ENCODE measurements at places on chromosomes 12 and 14.
A peak's percentile ranks its signal among the peaks of the same experiment; 100 is the strongest.

- no peak for DNase-seq
These were observed 309.3 kb downstream of the MED13L start for GRCh38 chr12:115968211-115968610.

DNA sequence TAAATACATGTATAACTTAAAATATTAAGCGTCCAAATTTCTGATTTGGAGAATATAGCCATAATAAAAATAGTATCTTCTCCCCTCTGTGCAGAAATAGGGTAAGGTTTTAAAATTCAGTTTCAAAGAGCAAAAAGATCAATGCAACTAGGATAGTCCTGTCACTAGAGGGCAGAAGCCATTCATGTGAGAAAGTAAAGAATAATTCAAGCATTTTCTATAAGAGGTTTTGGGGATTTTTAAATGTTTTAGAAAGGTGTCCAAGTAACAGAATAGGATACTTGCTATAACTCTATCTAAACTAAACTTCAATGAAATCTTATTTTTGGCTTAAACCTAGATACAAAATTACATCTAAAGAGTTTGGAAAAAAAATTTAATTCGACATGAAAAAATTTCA, 50.3 kb downstream of the ADAMTS20 start:
- peak; percentile 44 for DNase-seq

GRCh38 chr14:72755766-72756165, 138.1 kb downstream of the DPF3 start:
- DNase-seq: peak; percentile 17

- DNase-seq: no peak
These were observed 307.2 kb downstream of the CACNA1C start for GRCh38 chr12:2359725-2360629.

DNA sequence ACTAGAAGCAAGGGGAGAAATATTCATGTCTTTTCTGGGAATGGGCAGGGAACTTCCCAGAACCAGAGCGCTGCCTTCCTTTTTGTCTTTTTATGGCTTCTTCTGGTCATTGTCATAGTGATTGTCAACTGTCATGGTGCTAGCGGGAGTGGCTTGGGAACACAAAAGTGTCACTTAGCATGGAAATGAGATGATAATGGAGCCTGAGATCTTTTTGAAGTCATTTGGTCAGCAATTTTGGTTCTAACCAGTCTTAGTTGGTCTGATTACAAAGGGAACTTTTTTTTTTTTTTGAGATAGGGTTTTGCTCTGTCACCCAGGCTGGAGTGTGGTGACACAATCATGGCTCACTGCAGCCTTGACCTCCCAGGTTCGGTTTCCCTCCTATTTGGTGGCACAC, 62.7 kb upstream of the RPH3A start:
- DNase-seq: no peak

GRCh38 chr12:116455540-116456329, 103.4 kb upstream of the MAP1LC3B2 start:
- peak; percentile 91 for DNase-seq

- no peak for DNase-seq
These were observed 150.1 kb downstream of the TSPAN9 start for GRCh38 chr12:3227076-3227975.

DNA sequence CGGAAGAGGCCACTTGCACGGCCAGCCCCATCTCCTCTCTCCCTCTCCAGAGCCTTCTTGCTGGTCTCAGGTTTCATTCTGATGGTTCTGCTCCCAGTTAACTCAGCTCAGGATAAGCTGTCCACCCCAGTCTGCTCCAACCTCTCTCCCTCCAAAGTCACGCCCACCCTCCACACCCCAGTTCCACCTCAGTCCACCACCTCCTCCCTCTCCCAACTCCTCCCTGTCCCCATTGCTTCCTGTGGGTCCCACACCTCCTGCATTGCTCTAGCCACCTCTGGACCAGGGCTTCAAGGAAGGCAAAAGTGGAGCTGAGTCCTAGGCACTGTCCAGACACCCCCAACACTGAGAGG, 13.1 kb downstream of the KRT71 start:
- no peak for DNase-seq

- no peak for DNase-seq
These were observed 173.0 kb downstream of the CALM1 start for GRCh38 chr14:90569606-90570387.

- DNase-seq: no peak
These were observed 145.2 kb upstream of the RTL1 start for GRCh38 chr14:101048766-101049165.

DNA sequence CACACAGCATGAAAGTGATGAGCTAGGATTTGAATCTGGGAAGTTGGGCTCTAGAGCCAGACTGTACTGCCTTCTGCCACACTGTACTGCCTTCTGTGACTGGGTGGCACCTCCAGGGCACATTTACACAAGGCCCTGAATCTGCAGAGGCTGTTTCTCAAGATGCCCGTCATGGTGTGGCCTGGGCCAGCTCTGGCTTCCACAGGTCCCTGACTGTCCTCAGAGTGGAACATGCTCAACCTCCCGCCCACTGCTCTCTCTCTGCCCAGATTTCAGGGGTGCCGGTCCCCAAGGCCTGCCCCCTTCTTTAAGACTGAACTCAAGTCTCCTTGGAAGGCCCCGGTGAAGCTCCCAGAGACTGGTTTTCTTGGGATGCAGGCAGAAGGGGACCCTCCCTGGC, 50.2 kb downstream of the C14orf132 start:
- no peak for DNase-seq

GRCh38 chr14:94036313-94037167, 10.4 kb downstream of the OTUB2 start:
- DNase-seq: peak; percentile 52

All from fibroblast of upper back skin (primary cell).